ENCODE measurements at places on chromosomes 1 and 21.

DNA sequence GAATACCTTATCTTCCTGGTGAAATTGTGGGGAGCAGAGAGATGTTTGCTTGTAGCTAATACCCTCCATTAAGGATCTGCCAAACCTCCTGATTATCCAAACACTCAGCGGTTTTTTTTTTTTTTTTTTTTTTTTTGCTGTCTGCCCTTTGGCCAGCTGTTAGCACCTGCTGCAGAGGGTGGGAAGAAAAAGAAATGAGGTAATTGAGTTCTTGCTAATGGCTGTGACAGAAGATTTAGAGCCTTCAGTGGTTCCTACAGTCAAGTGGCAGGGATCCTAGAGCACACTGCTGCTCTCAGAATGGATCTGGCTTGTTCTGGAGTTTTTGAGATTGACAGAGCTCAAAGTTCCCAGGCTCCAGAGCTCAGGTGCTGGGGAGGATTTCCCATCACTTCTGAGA, 342.5 kb downstream of the DISC1 start:
- DNase-seq: no peak

- no peak for DNase-seq
Observed at GRCh38 chr1:189315035-189315901, 1162.4 kb downstream of the BRINP3 start.

- no peak for DNase-seq
Observed at GRCh38 chr1:109241841-109242345, 7.4 kb upstream of the CELSR2 start.

GRCh38 chr1:29546496-29546895, 310.2 kb downstream of the PTPRU start:
- no peak for DNase-seq

DNA sequence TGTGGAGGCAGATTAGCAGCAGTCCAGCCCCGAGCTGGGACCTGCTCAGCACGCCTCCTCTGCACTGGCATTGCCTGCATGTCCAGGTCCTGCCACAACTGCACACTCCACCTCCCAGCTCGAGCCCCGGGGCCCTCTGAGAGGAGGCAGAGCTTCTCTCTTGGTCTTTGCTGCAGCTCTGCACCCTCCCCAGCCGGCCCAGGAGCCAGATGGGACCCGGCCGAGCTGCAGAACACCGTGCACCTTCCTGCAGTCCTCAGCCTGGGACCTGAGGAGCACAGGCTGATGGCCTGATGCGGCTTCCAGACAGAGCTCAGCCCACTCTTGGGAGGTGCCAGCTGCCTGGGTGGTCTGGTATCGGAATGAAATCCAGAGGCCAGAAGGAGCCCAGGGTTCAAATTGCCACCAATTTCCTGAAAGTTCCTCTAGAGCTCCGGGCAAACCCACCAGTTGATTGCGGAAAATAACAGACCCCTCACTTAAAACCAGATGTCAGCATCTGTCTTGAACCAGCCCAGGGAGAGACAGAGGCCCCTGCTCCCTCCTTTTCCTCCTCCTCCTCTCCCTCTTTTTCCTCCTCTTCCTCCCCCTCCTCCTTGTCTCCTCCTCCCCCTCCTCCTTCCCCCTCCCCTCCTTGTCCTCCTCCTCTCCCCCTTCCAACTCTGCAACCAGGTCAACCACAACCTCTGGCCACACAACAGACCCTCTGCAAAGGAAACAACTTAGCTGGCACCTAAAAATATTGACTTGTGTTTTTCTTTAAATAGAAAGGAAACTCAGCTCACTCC, 10.6 kb upstream of the SPSB1 start:
- no peak for DNase-seq

DNA sequence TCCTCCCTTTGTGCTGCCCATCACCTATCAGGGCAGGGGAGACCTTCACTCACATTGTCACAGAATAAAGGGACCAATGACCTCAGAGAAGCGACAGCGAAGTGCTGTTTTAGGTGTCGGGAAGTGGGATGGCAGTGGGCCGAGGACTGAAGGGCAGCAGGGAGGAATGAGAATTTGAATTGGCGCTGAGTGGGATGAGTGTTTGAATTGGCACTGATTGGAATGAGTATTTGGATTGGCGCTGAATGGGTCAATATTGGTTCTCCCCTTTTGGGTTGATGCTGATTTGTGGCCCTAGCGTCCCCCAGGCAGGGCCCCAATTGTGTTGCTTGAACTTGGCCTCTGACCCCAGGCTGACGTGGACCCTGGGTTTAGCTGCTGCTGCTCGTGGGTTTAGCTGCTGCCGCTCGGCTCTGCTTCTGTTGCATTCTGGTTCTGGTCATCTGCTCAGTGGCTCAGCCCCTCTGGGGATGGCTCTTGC, 12.4 kb upstream of the UMODL1 start:
- no peak for DNase-seq
